ENCODE measurements at places on chromosomes 5 and 9. TPM values are rescaled to one million over a fixed set of nuclear protein-coding genes. Genes with fewer than 3 reads are reported as not detected.

The BTNL8 gene
- not detected for total RNA-seq

The TMC1 gene
- total RNA-seq: not detected

The ZNF879 gene
- total RNA-seq: 7.9 TPM

The OTULINL gene
- total RNA-seq: 36.3 TPM

The ANKRD18B gene
- 2.9 TPM for total RNA-seq

The TMEM252 gene
- total RNA-seq: not detected

The TAS2R1 gene
- total RNA-seq: 0.22 TPM

The ANXA2R gene
- 0.87 TPM for total RNA-seq

The DDX4 gene
- total RNA-seq: not detected

The SPATA31A7 gene
- not detected for total RNA-seq

The PRKACG gene
- not detected for total RNA-seq

The WDR31 gene
- total RNA-seq: 5.1 TPM

The SYNPO gene
- 1.5 TPM for total RNA-seq

- DNase-seq: no peak
Observed at GRCh38 chr5:94932259-94932658, 313.8 kb downstream of the SLF1 start.

GRCh38 chr5:32360906-32361305 lies 48.2 kb upstream of the MTMR12 start:
- no peak for DNase-seq

DNA sequence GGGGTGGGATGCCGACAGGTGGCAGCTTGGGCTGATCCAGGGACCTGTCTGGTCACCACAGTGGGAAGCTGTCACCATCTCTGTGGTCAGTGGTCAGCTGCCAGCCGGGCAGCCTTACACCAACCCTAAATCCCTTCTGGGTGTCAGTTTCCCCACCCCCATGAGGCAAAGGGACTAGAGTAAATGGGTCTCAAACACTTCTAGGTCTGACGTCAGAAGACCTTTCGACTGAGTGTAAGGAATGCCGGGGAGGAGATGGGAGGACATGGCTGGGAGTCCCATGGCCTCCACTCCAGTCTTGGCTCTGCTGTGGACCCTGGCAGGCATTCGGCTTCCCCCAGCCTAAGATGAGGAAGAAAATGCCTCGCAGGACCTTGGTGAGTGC lies 40.3 kb upstream of the SLC25A51 start:
- no peak for DNase-seq

- DNase-seq: no peak
Observed at GRCh38 chr9:130860458-130861316, 25.6 kb downstream of the ABL1 start.

- no peak for DNase-seq
Observed at GRCh38 chr9:134983074-134983473, 65.4 kb upstream of the FCN1 start.

DNA sequence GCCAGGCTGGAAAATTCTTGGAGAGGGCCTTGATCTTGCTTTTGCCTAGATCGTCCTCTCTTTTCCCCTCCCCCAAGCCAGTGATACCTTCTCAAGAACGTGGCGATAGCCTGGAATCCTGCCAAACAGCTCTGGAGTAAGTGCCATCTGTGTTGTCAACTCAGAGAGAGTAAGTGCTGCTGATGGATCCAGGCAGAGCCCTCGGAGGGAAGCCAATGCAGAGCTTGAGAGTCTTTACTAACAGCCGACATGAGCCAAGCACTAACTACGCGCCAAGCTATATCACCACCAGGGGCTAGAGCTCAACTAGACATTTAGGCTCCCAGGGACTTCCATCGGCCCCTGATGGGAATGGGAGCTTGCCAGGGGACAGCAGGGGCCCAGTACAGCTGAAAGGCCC lies 17.6 kb downstream of the RAPGEF1 start:
- DNase-seq: no peak

- DNase-seq: no peak
Observed at GRCh38 chr5:73664796-73665195, 38.8 kb downstream of the ARHGEF28 start.

DNA sequence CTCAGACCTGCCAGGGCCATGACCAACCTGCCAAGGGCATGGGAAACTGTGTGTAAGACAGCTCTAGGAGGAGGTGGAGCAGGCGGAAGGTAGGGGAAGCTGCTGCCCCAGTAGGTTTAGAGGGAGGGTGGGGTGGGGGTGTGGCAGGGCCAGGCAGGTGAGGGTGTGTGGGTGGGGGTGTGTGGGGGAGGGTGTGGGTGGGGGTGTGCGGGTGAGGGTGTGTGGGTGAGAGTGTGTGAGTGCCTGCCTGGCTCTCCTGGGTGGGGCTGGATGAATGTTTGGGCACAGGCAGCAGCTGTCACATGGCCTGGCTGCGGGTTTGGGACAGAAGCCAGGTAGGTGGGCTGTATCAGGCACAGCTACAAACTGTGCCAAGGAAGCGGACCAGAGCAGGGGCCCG lies 8.8 kb upstream of the N4BP3 start:
- no peak for DNase-seq

DNA sequence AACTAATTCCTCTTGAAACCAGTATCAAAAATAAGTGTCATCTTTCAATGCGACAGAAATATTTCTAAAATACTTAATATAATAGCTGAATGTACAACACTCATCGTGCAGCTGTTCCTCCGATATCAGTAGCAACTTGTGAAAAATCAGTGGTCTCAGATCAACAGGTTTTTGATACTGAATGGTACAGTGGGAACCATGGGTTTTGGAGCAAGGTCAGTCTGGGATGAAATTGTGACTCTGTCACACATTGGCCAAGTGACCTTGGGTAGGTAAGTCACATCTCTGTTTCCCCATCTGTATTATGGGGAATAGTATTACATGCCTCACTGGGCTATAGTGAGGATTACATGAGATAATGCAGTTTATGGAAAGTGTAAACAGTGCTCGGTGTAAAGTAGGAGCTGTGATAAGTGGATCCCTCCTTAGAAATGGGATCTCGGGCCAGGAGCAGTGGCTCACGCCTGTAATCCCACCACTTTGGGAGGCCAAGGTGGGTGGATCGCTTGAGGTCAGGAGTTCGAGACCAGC lies 17.3 kb downstream of the EXOSC2 start:
- no peak for DNase-seq

GRCh38 chr9:131554843-131555351 lies 9.6 kb downstream of the PRRT1B start:
- no peak for DNase-seq

DNA sequence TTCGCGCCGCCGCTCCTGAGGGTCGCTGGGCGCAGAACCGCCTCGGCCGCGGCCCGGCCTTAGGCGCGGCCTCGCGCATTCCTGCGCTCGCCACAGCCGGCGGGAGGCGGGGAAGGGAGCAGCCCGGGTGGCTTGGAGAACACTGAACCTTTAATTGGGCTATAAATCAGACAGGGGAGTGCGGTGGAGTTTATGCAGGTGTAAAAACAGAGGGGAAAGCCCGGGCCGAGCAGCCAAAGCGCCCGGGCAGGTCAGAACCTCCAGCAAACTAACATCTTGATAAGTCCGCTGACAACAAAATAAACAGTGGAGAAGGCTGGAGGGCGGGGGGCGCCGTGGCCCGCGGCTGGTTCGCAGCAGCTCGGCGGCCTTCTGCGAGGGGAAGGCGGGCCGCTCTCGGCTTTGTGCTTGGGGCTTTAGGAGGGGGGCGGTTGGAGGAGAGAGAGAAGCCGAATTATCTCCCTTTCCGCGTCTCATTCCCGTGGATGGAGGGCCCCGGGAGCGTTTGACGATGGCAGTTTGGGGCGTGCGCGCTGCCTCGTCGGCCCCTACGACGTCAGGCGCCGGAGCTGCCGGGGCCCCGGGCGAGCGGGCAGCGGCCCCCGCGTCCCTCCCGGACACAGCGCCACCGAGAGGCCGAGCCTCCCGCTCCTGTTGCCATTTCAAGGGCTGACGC lies 11.3 kb downstream of the FOXD1 start:
- DNase-seq: peak; percentile 60

GRCh38 chr9:84218322-84218721 lies 122.2 kb downstream of the SLC28A3 start:
- DNase-seq: no peak

DNA sequence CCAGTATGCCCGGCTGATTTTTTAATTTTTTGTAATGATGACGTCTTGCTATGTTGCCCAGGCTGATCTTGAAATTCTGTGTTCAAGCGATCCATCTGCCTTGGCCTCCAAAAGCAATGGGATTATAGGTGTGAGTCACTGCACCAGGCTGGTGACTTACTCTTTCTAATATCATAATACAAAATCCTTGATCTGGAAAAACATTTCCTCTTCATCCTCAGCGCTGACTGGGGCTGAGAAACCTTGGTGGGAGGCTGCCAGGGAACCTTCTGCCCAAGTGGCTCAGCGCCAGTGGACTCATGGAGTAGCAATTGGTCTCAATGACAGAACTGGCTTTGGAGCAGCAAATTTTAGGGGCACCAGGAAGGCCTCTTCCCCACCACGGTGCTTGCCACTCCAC lies 17.5 kb upstream of the SEMA4D start:
- no peak for DNase-seq

- DNase-seq: no peak
Observed at GRCh38 chr9:120876842-120877240, at the start of gene PHF19. TSS of gene PHF19 (minus strand) at chr9:120877188. CDS start at chr9:120874741, 2,447 bp downstream.

- DNase-seq: no peak
Observed at GRCh38 chr5:139401546-139401945, 2.3 kb downstream of the SPATA24 start.

DNA sequence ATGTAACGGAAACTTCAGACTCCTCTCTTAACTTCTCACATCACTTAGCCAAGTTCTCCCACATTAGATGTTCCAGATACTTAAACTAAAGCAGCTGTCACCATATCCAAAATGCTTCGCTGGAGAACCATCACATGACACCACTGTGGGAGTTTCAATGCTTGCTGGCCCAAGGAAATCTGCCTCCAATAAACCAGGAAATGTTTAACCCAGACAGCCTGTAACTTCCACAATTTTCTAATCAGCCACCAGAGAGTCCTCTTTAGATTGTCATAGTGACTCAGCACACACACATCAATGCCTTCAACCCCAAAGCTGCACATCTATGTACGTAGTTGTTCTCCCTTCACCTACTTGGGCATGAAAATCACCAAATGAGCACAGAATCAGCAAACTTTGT lies 118.7 kb downstream of the LPAR1 start:
- DNase-seq: no peak

GRCh38 chr5:109769597-109770291 lies 80.0 kb downstream of the MAN2A1 start:
- DNase-seq: no peak

DNA sequence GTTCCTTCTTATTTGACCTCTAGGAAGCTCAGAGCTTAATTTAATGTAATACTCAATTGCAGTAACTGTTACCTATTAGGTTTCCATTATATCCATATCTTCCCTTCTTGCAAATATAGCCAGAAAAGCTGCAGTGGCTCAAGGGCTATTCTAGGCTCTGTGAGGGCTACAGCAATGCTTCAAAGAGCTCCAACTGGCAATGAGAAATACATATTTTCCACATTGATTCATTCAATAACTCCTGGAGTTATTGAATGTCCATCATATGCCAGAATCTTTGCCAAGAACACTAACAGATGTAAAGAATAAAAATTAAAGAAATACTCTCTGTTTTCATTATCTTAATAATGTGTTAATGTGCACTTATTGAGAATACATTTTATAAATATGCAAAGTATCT lies 396.9 kb upstream of the PAPPA start:
- no peak for DNase-seq

DNA sequence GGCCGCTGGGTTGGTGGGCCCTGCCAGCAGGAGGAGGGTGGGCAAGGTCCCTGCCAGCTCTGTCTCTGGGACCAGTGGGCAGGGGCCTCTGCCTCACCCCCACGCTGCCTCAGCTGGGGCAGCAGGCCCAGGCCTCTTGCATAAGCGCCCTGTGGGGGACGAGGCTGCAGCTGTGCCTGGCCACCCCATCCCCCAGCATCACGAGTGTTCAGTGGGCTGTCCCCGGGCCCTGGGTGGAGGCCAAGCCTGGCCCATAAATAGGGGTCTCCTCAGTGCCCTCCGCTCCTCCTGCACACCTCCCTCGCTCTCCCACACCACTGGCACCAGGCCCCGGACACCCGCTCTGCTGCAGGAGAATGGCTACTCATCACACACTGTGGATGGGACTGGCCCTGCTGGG lies at the start of gene PTGDS:
PTGDS (plus strand) TSS at position 282 of the 400 bp plus-strand sequence; CDS start at position 357, 75 bp downstream.
- no peak for DNase-seq

DNA sequence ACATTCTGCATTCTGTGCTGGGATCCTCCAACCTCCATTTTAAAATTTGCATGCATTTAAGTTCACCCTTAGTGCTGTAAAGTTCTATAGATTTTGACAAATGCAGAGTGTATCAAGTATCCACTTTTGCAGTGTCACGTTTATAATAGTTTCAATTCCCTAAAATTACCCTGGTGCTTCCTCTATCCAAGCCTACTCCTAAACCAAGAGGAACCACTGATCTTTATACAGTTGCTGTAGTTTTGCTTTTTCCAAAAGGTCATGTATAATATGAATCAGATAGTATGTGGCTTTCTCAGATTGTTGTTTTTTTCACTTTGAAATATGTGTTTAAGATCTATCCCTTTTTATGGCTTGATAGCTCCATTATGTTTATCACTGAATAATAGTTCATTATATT lies 468.4 kb upstream of the CDH6 start:
- DNase-seq: no peak

DNA sequence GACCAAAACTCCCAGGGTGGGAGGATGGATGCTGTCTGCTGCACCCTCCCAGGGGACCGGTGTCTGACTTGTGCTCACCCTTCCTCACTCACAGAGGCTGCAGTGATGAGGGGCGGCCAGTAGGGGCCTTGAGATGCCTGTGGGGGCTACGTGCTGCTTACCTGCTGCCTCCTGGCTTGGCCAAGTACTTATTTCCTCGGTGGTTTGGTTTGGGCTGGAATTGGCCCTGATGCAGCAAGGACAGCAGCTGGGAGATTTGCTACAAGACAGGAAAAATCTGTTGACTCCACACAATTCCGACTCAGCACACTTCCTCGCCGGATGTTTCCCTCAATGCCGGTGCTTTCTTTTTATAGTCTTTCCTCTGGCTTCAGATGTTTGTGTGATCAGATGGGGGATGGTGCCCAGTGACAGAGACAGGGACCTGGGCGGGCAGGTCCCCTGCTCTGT lies 6.6 kb downstream of the PCDH12 start:
- DNase-seq: no peak

Measured in progenitor cell of endocrine pancreas (in vitro differentiated cells).